ENCODE measurements at places on chromosomes 12 and 14. TPM values are rescaled to one million over a fixed set of nuclear protein-coding genes. Genes with fewer than 3 reads are reported as not detected.

The TEX22 gene
- not detected for total RNA-seq

The SPRYD4 gene
- 3.0 TPM for total RNA-seq

The KRT6C gene
- not detected for total RNA-seq

The HOXC12 gene
- not detected for total RNA-seq

The TAS2R9 gene
- total RNA-seq = not detected

DNA sequence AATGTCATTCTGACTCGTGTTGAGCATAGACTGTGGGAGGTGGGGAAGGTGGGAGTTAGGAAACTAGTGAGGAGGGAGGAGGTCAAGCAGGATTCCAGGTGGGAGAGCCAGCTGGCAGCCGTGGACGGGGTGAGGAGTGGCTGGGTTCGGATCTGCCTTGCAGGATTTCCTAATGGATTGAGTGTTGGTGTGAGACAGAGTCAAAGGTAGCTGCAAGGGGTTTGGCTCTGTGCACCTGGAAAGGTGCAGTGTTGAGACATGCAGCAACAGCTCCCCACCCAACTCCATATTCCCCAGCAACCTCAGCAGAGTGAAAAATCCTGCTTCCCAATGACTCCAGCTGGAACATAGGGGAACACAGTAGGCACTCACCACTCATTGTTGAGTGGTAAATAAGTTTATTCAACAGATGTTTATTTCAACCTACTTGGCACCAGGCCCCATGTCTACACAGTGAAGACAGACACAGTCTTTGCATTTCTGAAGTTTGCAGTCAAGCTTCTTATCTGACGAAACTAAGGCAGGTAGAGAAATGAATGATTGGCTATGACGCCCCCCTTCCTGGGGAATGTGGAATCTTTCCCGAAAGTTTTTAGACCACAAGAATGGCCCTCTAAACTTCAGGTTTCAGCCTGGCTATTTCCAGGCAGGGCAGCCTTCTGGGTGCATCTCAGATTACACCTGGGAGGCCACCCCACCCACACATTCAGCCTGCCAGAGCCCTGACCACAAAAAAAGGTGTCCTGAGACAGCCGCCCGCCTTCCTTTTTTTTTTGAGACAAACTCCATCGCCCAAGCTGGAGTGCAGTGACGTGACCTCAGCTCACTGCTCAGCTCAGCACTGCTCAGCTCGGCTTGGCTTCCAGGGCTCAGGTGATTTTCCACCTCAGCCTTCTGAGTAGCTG is 37.9 kb upstream of the PLEKHG6 start:
- peaks cover 36% of the 10 kb centered on the region for H3K4me1 ChIP-seq
- H3K36me3 ChIP-seq = no peaks in the 10 kb centered on the region
- peaks cover 4% of the 10 kb centered on the region for H3K27me3 ChIP-seq
- H3K27ac ChIP-seq = no peak overlapping the region
- no peak overlapping the region for H3K4me3 ChIP-seq
- DNase-seq = no peak

DNA sequence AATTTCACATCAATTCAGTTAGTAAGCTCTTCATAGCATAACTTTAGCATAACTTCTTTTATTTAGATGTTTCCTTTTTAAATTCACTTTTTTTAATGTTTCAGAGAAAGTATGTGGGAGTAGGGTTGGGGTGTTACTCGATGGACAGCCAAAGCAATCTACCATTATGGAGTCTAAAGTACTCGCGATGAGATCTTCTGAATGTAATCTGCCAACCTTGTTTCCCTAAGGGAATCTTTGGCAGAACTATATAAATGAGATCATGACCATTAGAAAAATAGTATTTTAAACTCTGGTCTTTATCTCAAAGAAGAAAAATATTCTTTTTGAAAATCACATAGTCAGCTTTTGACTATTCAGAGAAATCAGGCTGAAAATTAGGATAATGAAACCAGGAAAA is 103.9 kb downstream of the BBS10 start:
- H3K4me1 ChIP-seq = peaks cover 2% of the 10 kb centered on the region
- H3K27me3 ChIP-seq = no peaks in the 10 kb centered on the region
- H3K27ac ChIP-seq = no peak overlapping the region

DNA sequence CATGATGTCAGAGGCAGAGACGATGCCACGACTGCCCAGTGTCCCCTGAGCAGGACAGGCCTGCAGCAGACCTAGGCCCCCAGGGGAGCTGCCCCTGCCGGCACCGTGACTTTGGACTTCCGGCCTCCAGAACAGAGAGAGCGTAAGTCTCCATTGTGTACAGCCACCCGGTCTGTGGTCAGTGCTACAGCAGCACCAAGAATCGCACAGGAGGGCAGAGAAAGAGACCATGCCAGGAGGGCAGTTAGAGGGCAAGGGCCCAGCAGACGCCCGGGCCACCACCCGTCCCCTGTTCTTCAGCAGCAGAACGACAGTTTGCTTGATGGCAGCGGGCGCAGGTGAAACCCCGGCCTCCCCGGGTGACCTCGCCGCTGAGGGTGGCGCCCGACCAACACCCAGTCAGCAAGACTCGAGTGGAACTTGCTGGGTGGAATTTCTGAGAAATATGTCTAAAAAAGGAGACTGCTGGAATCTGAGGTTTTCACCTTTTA is 19.7 kb downstream of the GALNT9 start:
- H3K36me3 ChIP-seq = no peaks in the 10 kb centered on the region
- peaks cover 70% of the 10 kb centered on the region for H3K27me3 ChIP-seq

GRCh38 chr14:73743431-73743931 is 29.3 kb upstream of the PNMA1 start:
- no peak for DNase-seq
- H3K4me1 ChIP-seq = peaks cover 40% of the 10 kb centered on the region
- no peaks in the 10 kb centered on the region for H3K27me3 ChIP-seq
- no peaks in the 10 kb centered on the region for H3K36me3 ChIP-seq
- H3K4me3 ChIP-seq = no peak overlapping the region

GRCh38 chr12:110254971-110255540 is 26.0 kb upstream of the ATP2A2 start:
- H3K36me3 ChIP-seq = no peaks in the 10 kb centered on the region
- no peak overlapping the region for H3K4me3 ChIP-seq
- H3K27ac ChIP-seq = no peak overlapping the region
- no peaks in the 10 kb centered on the region for H3K4me1 ChIP-seq
- no peaks in the 10 kb centered on the region for H3K27me3 ChIP-seq
- DNase-seq = no peak
